ENCODE measurements at places on chromosomes 4 and X.

GRCh38 chrX:9832811-9833210 lies 46.6 kb downstream of the SHROOM2 start:
- peaks cover 8% of the 10 kb centered on the region for H3K4me1 ChIP-seq
- H3K27ac ChIP-seq: no peak overlapping the region
- H3K4me3 ChIP-seq: no peak overlapping the region
- no peak for DNase-seq
- H3K27me3 ChIP-seq: peaks cover 5% of the 10 kb centered on the region
- H3K36me3 ChIP-seq: no peaks in the 10 kb centered on the region

GRCh38 chr4:165944900-165945299 lies 71.9 kb downstream of the TLL1 start:
- no peak overlapping the region for H3K4me3 ChIP-seq
- no peak for DNase-seq
- no peaks in the 10 kb centered on the region for H3K27me3 ChIP-seq
- H3K4me1 ChIP-seq: no peaks in the 10 kb centered on the region

DNA sequence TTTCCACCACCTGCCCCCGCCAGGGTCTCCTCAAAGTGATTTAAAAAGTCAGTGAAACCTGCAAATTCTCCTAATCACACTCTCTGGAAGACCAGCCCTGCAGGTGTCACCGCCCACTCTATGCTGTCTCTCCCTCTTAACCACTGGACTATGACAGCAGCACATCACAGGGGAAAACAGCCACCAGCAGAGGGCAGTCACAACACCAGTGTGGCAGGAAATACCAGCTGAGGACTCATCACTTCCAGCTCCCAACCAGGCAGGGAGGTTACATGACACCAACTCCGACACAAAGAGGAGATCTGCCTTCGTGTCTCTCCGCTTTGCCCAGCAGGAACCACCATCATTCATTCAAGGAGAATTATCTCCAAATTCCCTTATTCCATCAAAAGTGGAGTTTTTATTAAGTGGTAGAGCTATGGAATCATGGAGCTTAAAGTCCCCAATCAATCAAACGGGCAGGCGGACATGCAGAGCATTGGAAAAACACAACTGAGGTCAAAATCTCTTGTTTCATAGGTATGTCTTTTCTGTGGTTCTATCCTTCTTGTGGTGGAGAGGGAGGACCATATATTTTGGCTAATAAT lies 91.3 kb downstream of the NSUN7 start:
- H3K36me3 ChIP-seq: no peaks in the 10 kb centered on the region
- no peak overlapping the region for H3K4me3 ChIP-seq
- H3K27ac ChIP-seq: no peak overlapping the region
- peaks cover 9% of the 10 kb centered on the region for H3K27me3 ChIP-seq
- peaks cover 8% of the 10 kb centered on the region for H3K4me1 ChIP-seq

DNA sequence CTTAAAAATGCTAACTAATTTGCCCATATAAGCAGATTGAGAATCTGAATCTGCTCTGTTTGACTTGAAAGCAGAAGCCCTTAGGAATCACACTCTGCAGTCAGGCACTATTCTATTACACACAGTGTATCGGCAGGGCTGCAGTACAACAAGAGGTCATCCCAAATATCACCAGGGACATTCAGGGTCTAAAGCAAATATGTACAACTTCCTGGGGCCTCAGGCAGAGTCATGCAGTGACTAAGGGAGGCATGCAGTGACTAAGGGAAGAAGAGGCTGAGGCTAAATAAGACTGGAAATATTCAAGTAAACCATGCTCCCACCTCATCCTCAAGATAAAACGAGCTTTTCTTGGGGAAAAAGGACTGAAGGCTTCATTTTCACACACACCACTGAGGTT lies 20.9 kb downstream of the MAPK10 start:
- no peak for DNase-seq
- H3K4me1 ChIP-seq: no peaks in the 10 kb centered on the region
- no peak overlapping the region for H3K27ac ChIP-seq
- H3K4me3 ChIP-seq: no peak overlapping the region
- H3K27me3 ChIP-seq: no peaks in the 10 kb centered on the region

Data from activated T-helper 2 cell treated with anti-CD3 and anti-CD28 coated beads, Interferon-gamma antibody, Interleukin-2, Interleukin-4, amounts not matched to agents 10 μg/mL and 5 μg/mL and 100 μg/mL, durations not matched to agents 14 hours and 24 hours and 36 hours (primary cell).